ENCODE measurements at places on chromosomes 1 and 21.

- DNase-seq: no peak
Measured at GRCh38 chr1:119828266-119828665, 17.0 kb upstream of the REG4 start.

DNA sequence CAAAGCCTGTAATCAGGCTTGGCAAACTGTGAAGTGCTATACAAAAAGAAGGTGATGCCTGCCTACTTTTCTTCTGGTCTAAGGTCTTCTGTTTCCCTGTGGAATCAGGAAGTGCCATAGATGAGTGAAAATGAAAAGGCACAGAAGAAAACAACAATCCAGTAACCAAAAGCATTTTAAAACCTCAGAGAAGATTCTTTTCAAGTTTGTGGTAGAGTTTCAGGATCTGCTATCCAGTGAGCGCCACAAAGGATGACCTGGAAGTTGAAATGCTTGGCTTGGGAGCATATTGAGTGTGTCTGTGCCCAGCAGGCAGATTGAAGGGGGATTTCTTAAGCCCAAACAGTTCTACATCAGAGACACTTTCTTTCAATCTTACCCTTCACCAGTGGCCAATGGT lies 272.2 kb downstream of the PAPPA2 start:
- no peak for DNase-seq

DNA sequence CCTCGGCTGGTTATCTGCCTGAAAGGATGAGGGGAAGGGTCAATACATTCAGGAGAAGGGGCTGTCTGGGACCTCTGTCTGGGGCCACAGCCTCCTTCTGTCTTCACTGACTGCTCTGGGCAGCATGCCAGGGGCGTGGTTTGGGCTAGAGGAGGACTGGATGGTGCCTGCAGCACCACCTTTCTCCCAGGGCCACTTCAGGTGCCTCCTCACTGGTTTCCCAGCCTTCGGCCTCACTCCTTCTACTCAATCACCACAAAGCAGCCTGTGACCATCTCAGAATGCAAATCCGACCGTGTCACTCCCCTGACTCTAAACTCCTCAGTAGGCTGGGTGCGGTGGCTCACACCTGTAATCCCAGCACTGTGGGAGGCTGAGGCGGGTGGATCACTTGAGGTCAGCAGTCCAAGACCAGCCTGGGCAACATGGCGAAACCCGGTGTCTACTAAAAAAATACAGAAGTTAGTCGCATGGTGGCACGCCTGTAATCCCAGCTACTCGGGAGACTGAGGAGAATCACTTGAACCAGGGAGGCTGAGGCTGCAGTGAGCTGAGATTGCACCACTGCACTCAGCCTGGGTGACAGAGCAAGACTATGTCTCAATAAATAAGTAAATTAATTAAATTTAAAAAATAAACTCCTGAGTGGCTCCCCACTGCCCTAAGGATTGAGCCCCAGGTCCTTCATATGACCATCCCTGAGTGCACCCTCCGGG lies 50.1 kb upstream of the ECE1 start:
- DNase-seq: no peak

DNA sequence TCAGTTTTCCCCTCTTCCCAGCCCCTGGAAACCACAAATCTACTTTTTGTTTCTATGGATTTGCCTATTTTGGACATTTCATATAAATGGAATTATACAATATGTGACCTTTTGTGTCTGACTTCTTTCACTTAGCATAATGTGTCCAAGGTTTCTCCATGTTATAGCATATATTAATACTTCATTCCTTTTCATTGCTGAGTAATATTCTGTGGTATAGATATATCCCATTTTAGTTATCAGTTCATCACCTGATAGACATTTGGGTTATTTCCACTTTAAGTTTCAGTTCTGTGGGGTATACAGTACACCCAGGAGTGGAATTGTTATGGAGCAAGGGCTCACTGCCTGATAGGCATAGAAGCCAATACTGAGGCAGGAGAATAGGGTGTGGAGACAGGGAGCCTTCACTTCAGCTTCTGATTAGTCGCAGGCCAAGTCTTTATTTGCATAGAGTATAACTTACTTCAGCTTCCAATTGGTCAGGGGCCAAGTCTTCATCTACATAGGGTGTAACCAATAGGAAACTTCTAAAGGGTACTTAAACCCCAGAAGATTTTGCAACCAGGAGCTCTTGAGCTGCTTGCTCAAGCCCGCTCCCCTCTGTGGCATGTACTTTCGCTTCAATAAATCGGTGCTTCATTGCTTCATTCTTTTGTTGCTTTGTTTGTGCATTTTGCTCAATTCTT lies 8.3 kb upstream of the NVL start:
- DNase-seq: no peak

GRCh38 chr1:6030132-6030531 lies 15.6 kb upstream of the KCNAB2 start:
- DNase-seq: no peak

DNA sequence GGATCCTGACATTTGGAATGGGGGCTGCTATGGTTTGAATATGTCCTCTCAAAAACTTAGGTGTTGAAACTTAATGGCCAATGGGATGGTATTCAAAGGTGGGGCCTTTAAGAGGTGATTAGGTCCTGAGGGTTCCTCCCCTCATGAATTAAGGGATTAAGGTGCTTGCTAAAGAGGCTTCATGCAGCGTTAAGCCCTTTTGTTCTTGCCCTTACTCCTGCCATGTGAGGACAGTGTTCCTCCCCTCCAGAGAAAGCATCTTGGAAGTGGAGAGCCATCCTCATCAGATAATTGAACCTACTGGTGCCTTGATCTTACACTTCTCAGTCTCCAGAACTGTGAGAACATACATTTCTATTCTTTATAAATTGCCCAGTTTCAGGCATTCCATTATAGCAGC lies 146.6 kb downstream of the KCNJ6 start:
- no peak for DNase-seq

GRCh38 chr1:204307334-204307883 lies 52.3 kb downstream of the PLEKHA6 start:
- no peak for DNase-seq

DNA sequence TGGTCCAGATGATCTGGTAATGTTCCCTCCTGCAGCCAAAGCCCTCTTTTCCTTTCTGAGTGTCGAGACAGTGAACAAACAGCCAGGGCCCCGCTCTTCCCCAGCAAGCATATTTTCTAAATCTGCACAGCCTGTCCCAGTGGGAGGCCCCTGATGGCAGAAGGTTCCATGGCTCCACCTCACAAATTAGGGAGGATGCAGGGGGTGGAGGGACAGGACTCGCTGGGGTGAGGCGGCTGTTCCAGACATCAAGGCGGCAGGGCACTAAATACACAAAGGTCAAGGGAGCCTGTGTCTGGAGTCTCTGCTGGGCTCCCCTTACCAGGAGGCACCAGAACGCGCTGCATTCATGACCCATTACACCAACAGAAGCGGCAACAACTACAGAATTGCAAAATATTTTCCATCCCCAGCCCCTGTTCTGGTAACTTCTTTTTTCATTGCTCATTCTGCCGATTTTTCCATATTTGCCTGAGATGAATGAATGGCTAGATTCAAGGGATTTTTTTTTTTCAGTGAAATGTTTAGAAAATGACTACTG lies 27.0 kb upstream of the PRELP start:
- no peak for DNase-seq

DNA sequence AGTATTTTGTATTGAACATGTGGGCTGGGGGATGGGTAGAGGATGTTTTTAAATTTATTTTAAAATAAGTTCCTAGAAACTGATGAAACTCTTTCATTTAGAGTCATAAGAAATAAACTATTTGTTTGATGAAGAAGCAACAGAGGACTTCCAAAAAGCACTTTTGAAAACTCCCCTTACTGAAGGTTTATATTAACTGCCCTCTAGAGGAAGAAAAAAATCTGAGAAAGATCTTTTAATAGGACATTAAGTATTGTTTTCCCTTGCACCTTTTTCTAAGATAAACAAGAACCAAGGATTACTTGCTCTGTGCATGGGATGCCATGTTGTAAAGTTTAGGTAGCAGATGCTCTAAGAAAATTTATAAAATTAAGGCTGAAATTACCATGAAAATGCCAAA lies 14.1 kb downstream of the DISP1 start:
- no peak for DNase-seq

DNA sequence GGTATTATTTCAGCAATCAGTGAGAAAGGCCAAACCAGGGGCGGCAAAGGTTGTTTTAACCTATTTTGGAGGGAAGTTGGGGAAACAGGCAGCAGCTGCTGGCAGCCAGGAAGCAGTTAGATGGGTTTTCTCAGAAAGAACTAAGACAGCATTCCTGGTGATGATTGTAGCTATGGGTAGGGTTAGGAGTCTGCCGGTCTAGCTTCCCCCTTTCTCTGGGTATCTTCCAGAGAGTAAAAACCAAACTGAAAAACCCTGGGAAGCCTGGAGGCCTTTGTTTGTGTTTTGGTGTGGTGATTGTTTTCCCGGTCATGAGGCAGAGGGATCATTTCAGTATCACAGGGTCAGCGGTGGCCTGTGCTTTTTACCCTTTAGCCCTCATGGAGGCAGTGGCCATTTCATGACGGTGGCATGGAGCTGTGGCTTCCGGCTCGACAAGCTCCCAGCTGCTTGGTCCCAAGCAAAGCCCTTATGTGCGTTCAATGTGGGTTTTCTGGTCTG lies 19.5 kb upstream of the TNFRSF1B start:
- no peak for DNase-seq

GRCh38 chr1:112697781-112698201 lies 9.1 kb downstream of the RHOC start:
- no peak for DNase-seq

DNA sequence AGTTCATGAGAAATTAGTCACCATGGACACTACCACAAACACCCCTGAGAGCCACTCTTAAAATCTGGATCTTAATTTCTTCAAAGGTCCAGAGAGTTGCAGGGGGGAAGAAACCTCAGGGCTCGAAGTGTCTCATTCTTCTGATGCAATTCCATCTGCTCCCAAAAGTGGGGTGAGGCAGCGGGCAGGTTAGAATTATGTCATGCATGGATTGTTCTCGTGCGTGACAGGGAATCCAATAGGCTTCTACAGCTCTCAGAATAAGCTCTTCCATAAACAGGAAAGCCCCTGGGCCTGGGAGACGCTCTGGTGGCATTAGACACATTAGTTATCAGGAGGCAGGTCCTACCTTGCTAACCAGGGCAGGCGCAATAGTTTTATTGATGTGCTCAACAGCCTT lies 8.4 kb downstream of the ENO1 start:
- DNase-seq: no peak

DNA sequence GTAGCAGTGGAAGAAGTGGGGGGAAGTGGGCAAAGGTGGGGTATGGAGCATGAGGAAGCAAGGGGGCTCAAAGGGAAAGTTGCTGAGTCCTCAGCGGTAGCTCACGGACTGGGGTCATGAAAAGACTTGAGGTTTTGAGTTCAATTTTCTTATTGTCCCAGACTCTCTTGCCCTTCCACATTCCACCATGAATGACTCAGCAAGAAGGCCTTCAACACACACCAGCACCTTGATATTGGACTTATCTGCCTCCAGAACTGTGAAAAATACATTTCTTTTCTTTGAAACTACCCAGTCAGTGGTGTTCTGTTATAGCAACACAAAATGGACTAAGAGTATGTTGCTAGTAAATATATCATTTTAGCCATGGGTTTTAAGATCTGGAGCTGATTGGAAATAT lies 17.3 kb upstream of the RHBDL2 start:
- no peak for DNase-seq

DNA sequence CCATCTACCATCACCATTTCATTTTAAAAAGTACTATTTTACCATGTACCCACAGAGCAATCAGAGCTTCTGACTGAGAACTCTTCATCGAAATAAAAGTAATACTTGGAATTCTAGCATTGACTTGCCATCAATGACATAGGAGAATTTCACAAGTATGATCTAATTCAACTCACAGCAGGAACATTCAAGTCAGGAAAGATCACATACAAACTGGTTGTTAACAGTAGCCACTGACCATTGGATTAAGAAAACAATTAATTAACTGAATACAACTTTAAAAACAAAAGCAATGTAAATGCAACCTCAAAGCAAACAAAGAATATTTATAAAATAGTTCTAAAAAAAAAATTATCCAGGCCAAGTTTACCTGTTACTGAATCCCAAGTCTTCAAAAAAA lies 18.8 kb downstream of the RNF115 start:
- DNase-seq: no peak

- no peak for DNase-seq
Measured at GRCh38 chr1:175376194-175376593, 183.6 kb upstream of the KIAA0040 start.
